Muscle of arm (tissue), 14 donors: ENCODE measurements at places on chromosomes 13 and 19.

- DNase-seq, result no peak
These were observed 1.0 kb downstream of the AP2S1 start for GRCh38 chr19:46849610-46850009.

- no peak for DNase-seq
These were observed 90.1 kb downstream of the ERCC5 start for GRCh38 chr13:102935896-102936321.

DNA sequence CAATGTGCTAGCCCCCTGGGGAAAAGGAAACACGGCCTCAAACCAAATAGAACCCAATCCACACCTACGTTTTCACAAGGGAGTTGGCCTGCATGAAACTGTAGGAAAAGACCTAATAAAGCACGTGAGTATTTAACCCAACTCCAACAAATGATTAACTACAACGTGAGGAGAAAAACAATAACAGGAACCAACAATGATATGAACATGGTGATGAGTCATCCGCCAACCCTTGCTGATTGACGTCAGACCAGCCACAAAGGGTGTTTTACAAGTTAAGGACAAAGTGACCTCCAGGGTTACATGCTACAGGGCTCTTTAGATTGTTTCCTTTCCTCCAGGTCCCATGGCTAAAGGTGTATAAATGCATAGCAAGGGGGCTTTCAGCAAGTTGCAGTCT is 460.5 kb downstream of the COG6 start:
- no peak for DNase-seq

DNA sequence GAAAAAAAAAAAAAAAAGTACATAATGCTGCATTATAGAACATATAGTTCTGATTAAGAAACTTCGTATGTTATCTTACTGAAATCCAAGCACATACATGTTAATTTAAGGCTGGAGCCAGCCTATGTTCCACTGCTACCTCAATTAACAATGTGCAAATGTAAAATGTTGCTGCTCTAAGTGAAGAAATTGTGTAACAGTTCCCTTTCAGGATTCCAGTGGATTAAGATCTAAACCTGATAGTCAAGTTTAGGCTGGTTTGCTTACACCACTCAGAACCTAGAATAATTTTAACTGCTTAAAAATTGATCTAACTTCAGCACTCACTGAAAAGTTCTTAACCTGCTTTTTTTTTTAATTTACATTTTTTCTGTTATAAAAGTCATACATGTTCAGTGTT is 4.2 kb downstream of the VPS36 start:
- no peak for DNase-seq

GRCh38 chr13:86185107-86185506 is 385.9 kb upstream of the SLITRK6 start:
- no peak for DNase-seq

DNA sequence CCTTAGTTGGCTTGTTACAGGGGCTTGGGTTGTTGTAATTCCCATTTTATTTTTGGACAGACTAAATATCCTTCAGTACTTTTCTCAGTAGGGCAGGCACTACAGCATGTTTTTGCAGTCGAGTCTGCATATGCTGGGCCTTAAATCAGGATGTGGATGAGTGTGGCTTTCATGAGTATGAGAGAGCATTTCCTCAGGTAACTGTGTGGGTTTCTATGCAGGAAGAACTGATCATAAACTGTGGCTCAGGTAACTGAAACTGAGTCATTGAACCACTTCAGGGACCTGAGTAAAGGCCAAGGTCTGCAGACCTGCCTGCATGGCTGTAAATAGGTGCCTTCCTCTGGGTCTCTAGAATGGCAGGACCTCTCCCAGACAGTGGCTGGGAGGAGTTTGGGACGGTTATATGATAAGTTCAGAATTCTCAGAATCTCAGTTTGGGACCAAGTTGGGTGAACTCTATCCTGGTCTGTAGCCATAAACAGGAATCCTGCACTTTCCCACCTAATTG is 112.1 kb downstream of the ZNF737 start:
- no peak for DNase-seq

- no peak for DNase-seq
These were observed 8.8 kb downstream of the ZNF787 start for GRCh38 chr19:56112313-56112709.

DNA sequence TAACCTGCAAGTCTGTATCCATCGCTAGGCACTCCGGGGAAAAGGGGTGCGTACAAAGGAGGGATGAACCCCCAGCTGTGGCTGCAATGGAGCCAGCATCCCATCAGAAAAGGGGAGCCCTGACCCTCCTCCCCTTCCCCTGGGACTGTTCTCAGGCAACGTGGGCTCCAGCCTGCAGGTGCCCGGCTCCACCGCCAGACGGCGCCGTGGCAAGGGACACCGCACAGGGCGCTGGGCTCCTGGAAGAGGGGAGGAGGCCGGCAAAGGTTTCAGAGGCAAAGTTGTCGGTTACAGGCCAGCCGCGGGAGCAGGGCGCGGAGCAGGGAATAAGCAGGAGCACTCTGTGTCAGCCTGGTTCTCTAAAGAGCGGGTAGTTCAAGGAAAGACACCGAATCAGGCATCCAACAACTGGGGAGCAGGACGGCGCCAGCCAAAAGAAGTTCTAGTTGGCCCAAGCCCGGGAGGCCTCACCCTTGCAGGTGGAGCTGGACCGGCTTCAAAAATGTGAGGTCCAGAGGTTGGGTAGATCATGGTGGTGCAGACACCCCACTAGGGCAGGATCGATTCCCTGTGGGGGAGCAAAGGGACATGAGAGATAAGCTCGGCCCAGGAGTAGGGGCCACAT is 53.0 kb upstream of the ATP12A start:
- no peak for DNase-seq

DNA sequence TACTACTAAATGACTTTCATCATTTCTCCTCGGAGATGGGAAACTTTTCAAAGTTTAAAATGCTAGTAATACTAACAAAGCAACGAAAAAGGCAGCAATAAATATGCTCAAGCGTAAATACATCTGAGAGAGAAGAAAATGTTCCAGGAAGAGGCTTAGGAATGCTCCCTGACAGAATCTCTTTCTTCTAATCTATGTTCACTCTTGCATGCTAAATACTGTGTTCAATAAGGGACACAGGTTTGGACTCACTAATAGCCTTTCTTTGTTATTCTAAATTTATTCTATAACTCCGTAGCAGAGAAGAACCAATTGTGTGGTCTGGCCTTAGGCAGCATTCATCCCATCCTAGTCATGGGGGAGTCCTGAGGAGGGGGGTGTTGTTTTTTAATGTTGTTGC is 823.0 kb downstream of the PCDH9 start:
- DNase-seq, result no peak

DNA sequence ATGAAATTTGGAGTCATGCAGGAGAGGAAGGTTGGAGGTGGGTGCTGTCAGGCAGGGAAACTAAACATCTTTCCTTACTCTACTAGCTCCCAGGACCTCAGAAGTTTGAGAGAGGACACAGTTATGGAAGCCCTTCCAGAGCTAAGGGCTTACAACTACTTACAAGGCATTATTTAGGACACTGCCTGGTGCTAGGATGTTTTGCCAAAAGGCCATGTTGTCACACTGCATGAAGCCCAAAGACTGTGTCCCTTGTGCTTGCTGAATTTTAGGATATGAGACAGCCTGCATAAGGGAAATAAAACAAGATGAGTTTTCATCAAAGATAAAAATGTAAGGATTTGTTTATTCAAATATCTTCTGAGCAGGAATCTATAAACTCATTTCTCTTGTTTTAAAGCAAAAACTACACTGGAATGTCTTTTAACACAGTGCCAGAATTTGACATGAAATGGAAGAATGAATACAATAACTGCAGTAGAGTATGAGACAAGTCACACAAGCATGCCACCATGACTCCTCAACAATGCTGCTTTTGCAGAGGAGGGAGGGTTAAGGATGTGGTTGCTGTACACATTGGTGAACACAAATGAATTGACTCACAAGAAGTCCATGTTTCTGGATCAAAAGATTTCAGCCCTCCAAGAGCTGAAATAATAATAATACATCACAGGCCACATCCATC is 258.4 kb downstream of the SPRY2 start:
- DNase-seq, result no peak

GRCh38 chr19:32599736-32600157 is 18.8 kb downstream of the PDCD5 start:
- peak; percentile 43 for DNase-seq

DNA sequence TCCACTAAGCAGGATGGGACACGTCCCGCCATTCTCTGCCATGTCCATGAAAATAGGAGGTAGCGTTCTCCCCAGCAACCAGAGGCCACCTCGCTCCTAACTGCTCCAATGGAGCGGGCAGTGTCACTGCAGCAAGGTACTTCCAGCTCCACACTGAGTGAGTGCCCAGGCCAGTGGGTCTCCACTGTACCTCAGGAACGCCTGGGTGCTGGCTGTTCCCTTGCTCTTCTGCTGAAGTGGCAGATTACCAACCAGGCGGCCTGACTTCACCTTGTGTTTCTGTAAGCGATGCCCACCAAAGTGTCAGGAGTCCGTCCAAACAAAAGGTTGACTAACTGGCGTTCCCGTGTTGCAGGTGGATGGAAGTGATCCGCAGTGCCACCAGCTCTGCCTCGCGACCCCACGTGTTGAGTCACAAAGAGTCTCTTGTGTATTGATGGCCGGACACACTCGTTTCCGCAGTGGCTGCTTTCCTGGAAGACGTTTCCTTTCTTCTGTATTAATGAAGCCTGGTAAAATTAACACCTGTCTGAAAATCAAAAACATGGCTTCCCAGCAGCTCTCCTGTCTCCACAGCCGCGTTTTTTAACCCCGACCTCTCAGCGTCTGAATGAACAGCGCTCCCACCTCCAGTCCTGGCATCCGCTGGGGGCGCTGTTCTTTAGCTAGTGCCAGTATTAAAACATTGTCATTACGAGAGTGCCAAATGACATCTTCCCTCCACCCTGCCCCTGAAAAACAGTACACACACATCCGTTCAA is 128.8 kb downstream of the STK24 start:
- no peak for DNase-seq

DNA sequence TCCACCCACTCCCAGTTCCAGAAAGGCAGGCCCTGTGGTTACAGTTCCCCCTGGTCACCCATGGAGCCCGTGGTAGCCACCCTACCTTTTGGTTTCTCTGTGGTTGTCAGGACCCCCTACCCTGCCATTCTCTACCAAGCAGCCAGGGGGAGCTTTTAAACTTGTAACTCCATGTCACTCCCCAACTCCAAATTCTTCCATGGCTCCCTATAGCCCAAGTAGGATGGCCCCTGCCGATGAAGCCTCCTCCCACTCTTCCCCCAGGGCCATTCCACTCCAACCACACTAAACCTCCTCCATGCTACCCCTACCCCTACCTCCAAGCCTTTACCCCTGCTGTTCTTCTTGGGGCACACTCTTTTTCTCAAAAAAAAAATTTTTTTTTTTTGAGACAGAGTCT is 2.2 kb downstream of the S1PR2 start:
- DNase-seq, result peak; percentile 51

DNA sequence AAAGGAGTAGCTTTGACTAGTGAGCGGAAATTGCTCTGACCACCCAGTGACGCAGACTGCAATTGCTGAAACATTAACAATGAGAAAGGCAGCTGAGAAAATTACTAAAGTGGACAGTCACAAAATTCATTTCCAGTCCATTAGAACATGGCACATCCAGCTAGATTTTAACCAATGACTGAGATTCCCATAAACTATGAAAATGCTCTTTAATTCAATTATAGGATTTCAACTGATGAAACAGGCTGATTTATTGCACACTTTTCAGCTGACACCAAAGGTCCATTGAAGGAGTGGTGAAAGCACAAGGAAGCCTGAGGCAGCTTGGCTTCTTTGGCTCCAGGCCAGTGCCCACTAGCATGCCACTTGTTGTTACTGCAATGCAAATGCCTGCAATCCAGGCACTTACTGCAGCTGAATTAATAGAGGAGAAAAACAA is 933.4 kb downstream of the SLITRK6 start:
- no peak for DNase-seq

GRCh38 chr13:44865722-44866410 is 123.4 kb downstream of the NUFIP1 start:
- no peak for DNase-seq

GRCh38 chr19:32909257-32909656 is 39.7 kb upstream of the SLC7A9 start:
- no peak for DNase-seq

- peak; percentile 32 for DNase-seq
These were observed 157.9 kb downstream of the PTPRS start for GRCh38 chr19:5182751-5183150.

DNA sequence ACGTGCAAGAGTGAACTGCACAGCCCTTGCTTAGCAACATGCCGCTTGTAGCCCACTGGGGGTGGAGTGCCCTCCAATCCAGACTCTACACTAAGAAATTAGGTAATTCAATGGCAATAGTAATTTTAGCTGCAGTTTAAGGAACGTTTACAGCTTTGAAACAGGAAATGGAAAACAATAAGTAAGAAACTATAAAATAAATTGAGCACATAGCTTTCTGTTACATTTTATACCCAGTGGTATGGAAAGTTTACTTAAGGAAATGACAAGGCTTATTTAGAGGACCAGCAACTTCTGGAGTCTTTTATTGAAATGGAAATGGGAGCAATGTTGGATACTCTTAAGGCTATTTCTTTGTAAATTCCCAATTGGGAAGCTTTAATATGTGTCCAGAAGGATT is 373.2 kb downstream of the KCNRG start:
- DNase-seq, result no peak

- no peak for DNase-seq
These were observed 409.3 kb downstream of the ZNF536 start for GRCh38 chr19:30781519-30781918.

GRCh38 chr13:48507021-48507420 is 25.9 kb downstream of the RCBTB2 start:
- no peak for DNase-seq

- no peak for DNase-seq
These were observed 43.3 kb downstream of the DLEU7 start for GRCh38 chr13:50800091-50800739.

DNA sequence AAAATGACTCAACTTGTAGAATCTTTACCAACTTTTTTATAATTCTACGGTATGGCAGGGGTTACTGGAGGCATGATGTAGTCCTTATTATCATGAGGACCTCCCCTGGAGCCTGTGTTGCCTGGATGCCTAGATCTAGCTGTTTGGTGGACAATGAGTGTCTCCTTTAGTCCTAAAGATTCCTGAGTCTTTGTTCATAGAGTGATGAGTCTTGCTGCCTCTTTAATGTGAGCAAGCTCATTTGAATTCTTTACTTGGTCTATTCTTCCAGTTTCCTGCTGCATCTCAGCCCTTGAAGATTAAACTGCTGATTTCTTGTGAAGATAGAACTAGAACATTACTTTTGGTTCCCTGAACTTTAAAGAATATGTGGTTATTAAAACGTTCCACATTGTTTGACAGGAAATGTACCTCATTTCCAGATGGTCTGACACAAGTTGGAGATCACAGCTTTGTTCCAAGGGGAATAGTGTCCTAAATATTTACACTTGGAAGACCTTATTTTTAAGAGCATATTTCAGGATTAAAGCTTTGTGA is 51.9 kb downstream of the SLAIN1 start:
- no peak for DNase-seq

GRCh38 chr13:66275416-66275815 is 954.7 kb downstream of the PCDH9 start:
- DNase-seq, result no peak

GRCh38 chr13:91609353-91609752 is 210.9 kb downstream of the GPC5 start:
- DNase-seq, result no peak

- DNase-seq, result no peak
These were observed 16.8 kb upstream of the IGSF23 start for GRCh38 chr19:44596428-44597130.
